ENCODE measurements at places on chromosomes 5 and 9.

- no peak for DNase-seq
Measured at GRCh38 chr9:91047993-91048607, 246.5 kb downstream of the SYK start.

- no peak for DNase-seq
Measured at GRCh38 chr9:19028835-19029451, 4.1 kb downstream of the SAXO1 start.

GRCh38 chr9:15213249-15213648 is 93.8 kb downstream of the TTC39B start:
- no peak for DNase-seq

- no peak for DNase-seq
Measured at GRCh38 chr9:120868339-120868675, 8.7 kb downstream of the PHF19 start.

DNA sequence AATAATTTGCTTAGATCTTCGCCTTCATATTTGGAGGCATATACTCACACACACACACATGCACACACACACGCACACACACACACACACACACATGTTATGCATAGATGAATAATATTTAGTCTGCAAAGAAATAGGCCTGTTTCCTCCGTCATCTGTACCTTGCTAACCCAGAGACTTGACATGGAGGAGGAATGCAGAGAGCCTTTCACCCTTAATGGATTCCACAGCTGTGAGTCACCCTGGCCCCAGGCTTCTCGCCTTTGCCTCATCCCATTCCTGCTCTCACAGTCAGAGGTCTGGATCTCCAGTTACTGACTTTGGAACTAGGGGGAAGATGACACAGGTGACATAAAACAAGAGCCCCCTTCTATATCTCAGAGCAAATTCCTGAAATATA is 29.7 kb downstream of the ZNF462 start:
- no peak for DNase-seq
